ENCODE measurements at places on chromosomes 5 and 9. TPM values are rescaled to one million over a fixed set of nuclear protein-coding genes. Genes with fewer than 3 reads are reported as not detected.

Gene CERCAM
- 25.3 TPM for total RNA-seq

GRCh38 chr5:43312699-43313034 lies 545 bp downstream of the HMGCS1 start:
- H3K27me3 ChIP-seq, result no peaks in the 10 kb centered on the region
- H3K27ac ChIP-seq, result peak overlapping the region; percentile 92
- DNase-seq, result no peak
- no peaks in the 10 kb centered on the region for H3K4me1 ChIP-seq
- H3K4me3 ChIP-seq, result peak overlapping the region; percentile 68
- H3K36me3 ChIP-seq, result no peaks in the 10 kb centered on the region

GRCh38 chr9:35847792-35848572 lies 19.0 kb downstream of the TMEM8B start:
- H3K27me3 ChIP-seq, result no peaks in the 10 kb centered on the region
- no peak overlapping the region for H3K4me3 ChIP-seq
- DNase-seq, result no peak
- no peaks in the 10 kb centered on the region for H3K4me1 ChIP-seq
- no peak overlapping the region for H3K27ac ChIP-seq
- no peaks in the 10 kb centered on the region for H3K36me3 ChIP-seq

Gene DMRT3
- 1.8 TPM for total RNA-seq

Gene DBH
- total RNA-seq, result not detected

- no peaks in the 10 kb centered on the region for H3K27me3 ChIP-seq
- H3K27ac ChIP-seq, result no peak overlapping the region
- no peak overlapping the region for H3K4me3 ChIP-seq
- no peaks in the 10 kb centered on the region for H3K36me3 ChIP-seq
- no peaks in the 10 kb centered on the region for H3K4me1 ChIP-seq
These were observed 109.4 kb downstream of the CDC42SE2 start for GRCh38 chr5:131373265-131373664.

Gene JADE2
- total RNA-seq, result 87.1 TPM

DNA sequence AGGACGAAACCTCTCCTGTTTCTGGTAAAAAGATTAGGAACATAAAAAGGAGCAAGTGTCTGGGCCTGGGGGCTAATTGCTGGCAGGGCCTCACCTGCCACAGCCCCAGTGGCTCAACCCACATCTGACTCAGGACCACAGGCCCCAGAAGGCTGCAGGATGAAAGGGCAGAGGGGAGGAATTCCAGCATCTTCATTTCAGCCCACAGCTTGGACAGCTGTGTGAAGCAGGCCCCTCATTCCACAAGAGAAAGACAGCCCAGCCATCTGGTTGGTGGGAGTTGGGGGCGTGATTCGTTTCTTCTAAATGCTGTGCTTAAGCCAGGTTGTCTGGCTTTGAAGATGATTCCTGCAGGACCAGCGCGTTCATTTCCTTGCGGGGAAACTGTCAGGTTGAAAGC lies 29.1 kb downstream of the NKX2-5 start:
- DNase-seq, result no peak
- H3K36me3 ChIP-seq, result no peaks in the 10 kb centered on the region
- no peak overlapping the region for H3K4me3 ChIP-seq
- H3K27ac ChIP-seq, result no peak overlapping the region
- peaks cover 2% of the 10 kb centered on the region for H3K27me3 ChIP-seq

DNA sequence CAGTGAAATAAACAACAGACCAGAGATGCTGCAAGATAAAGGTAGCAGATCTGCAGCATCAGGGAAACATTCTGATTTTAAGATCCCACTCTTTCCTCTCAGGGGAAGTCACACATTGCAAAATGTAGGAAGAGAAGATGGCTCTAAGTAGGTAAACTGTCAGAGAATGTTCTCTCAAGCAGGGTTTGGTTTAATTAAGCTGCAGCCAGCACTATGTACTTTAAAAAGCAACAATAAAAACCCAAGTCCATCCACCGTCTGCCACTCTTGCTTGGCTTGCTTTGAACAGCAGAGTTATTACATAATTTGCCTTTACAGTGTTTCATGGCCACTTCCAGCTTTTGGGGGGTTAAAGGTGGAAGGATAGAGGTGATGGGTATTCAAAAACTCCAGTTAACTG lies 343.2 kb upstream of the DAP start:
- DNase-seq, result no peak
- no peaks in the 10 kb centered on the region for H3K36me3 ChIP-seq
- H3K4me1 ChIP-seq, result no peaks in the 10 kb centered on the region
- no peak overlapping the region for H3K27ac ChIP-seq
- H3K27me3 ChIP-seq, result no peaks in the 10 kb centered on the region

GRCh38 chr9:132708239-132708638 lies 38.0 kb downstream of the GTF3C4 start:
- H3K36me3 ChIP-seq, result no peaks in the 10 kb centered on the region
- H3K27ac ChIP-seq, result no peak overlapping the region
- no peak overlapping the region for H3K4me3 ChIP-seq

Gene ST8SIA4
- 0.80 TPM for total RNA-seq

Gene ABLIM3
- 9.0 TPM for total RNA-seq

DNA sequence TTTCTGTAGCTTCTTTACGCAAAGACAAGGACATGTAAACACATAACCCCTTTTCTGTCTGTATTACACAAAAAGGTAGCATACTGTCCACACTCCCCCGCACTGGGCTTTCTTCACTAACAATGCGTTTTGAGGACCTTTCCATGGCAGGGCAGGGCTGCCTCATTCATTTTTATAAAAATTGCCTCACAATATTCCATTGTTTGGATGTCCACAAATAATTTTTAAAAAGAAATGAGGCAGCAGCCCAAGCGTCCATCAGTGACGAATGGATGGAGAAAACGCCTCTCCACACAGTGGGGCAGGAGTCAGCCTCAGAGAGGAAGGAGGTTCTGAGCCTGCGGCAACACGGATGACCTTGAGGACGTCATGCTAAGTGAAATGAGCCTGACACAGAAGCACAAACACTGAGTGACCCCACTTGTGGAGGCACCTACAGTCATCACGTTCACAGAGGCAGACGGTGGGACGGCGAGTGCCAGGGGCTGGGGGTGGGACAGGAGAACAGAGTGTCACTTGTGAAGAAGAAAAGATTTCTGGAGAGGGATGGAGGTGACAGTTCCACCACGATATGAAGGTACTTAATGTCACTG lies 67.8 kb downstream of the RASGEF1C start:
- H3K27me3 ChIP-seq, result peaks cover 8% of the 10 kb centered on the region
- H3K4me1 ChIP-seq, result no peaks in the 10 kb centered on the region
- no peak overlapping the region for H3K4me3 ChIP-seq
- H3K36me3 ChIP-seq, result no peaks in the 10 kb centered on the region
- H3K27ac ChIP-seq, result no peak overlapping the region
- DNase-seq, result no peak

DNA sequence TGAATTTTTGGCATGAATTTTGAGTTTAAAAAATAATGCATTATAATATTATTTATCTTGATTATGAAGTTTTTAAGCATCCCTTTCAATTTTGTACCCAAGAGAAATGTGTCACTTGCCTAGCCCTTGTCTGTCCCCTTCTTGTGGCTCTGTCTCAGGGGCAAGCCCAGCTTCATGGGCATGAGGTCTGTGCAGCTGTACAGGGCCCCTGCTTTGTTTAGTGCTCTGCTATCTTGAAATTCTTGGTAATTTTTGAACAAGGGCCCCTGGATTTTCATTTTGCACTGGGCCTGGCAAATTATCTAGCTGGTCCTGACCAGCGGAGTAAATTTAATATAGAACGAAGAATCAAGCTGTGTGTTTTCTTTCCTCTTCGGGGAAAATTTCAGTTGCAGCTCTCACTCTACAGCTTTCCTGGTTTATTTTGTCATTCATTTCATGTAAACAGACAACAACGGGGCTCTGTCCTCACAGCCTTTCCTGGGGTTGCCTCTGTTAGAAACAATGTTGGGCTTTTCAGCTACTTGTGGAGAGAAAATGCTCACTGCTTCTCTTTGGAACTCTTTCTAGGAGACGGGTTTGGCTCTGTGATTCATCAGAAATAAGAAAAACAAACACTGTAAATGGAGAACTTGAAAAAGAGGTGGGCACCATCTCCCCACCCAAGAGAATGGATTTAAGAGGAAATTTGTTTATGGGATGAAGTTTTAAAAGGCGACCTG lies 41.1 kb downstream of the LIX1 start:
- H3K4me3 ChIP-seq, result no peak overlapping the region
- H3K36me3 ChIP-seq, result no peaks in the 10 kb centered on the region
- no peak overlapping the region for H3K27ac ChIP-seq
- no peaks in the 10 kb centered on the region for H3K27me3 ChIP-seq
- no peaks in the 10 kb centered on the region for H3K4me1 ChIP-seq

DNA sequence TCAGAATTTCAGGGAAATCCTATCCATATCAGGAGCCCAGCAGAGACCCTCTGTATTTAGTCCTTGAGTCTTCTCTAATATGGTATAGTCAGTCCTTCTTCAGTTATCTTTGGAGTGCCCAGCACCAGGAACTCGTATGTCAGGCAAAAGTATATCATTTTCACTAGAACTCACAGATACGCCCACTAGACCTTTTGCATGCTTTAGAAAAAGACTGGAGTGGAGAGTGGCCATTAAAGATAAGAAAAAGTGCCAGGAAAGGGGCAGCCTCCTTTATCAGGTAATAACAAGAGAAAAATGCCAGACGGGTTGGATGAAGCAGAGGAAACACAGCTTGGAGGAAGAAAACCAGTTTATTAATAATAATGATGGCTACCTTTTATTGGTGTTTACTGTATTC lies 63.5 kb downstream of the GPR21 start:
- no peak overlapping the region for H3K4me3 ChIP-seq
- H3K36me3 ChIP-seq, result no peaks in the 10 kb centered on the region
- H3K27me3 ChIP-seq, result no peaks in the 10 kb centered on the region
- H3K4me1 ChIP-seq, result no peaks in the 10 kb centered on the region
- no peak overlapping the region for H3K27ac ChIP-seq
- no peak for DNase-seq

Gene PRDM9
- 4.7 TPM for total RNA-seq

GRCh38 chr5:159836691-159837090 lies 79.6 kb upstream of the ADRA1B start:
- no peaks in the 10 kb centered on the region for H3K27me3 ChIP-seq
- H3K36me3 ChIP-seq, result no peaks in the 10 kb centered on the region
- H3K4me3 ChIP-seq, result no peak overlapping the region
- no peak for DNase-seq
- H3K4me1 ChIP-seq, result no peaks in the 10 kb centered on the region

DNA sequence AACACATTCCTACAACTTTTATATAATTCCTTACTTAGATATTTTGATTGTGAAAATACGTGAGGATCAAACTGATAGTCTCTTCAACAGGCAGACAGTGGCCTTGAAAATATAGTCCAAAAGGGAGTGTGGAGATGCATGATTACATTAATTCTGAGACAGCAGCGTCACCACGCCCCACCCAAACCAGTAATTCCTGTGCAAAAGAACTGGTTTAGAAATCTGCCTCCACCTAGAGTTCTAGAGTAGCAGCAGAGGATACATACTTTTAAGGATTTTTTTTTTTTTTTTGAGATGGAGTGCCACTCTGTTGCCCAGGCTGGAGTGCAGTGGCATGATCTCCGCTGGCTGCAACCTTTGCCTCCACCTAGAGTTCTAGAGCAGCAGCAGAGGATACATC lies 1.6 kb upstream of the TUT7 start:
- H3K36me3 ChIP-seq, result no peaks in the 10 kb centered on the region
- peak; percentile 58 for DNase-seq
- H3K27me3 ChIP-seq, result no peaks in the 10 kb centered on the region

- H3K36me3 ChIP-seq, result no peaks in the 10 kb centered on the region
- no peaks in the 10 kb centered on the region for H3K4me1 ChIP-seq
- H3K4me3 ChIP-seq, result no peak overlapping the region
- DNase-seq, result no peak
- H3K27ac ChIP-seq, result no peak overlapping the region
These were observed 12.8 kb upstream of the ZNF618 start for GRCh38 chr9:113863345-113863744.

Gene IL4
- not detected for total RNA-seq

DNA sequence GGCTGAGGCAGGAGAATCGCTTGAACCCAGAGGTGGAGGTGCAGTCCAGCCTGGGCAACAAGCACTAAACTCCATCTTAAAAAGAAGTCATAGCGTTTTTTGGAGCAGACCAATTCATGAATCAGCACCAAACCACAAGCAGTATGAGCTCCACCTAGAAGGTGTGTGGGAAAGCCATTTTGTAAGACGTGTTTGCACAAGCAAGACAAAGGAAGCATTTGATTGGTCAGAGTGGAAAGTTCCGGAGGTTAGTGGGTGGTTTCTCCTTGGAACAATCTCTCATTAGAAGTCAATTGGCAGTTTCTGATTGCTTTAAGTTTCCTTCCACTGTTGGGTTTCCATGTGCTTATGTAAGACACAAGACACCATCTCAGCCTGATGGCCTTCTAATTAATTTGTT lies 5.0 kb downstream of the SRD5A1 start:
- H3K4me3 ChIP-seq, result no peak overlapping the region
- H3K4me1 ChIP-seq, result no peaks in the 10 kb centered on the region
- no peak overlapping the region for H3K27ac ChIP-seq
- no peaks in the 10 kb centered on the region for H3K27me3 ChIP-seq

Gene IRGM
- total RNA-seq, result not detected

DNA sequence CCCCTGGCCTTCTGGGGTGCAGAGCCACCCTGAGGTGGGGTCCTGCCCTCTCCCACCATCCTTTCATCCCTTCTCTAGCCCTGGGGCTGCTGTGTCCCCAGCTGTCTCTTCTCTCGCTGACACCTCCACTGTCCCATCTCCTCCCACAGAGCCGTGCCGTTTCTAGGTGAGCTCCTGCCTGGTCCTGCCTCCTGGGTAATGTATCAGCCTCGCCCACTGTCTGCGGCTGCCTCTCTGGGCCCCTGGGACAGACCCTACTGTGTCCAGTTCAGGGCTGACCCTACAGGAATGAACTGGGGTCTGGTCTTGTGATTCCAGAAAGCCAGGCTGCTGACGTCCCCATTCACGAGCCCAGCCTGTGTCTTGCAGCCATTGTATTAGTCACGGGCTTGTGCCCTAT lies 4.1 kb downstream of the PAEP start:
- no peaks in the 10 kb centered on the region for H3K4me1 ChIP-seq
- no peak overlapping the region for H3K4me3 ChIP-seq
- no peak for DNase-seq
- H3K36me3 ChIP-seq, result no peaks in the 10 kb centered on the region
- H3K27ac ChIP-seq, result no peak overlapping the region

- DNase-seq, result no peak
- no peaks in the 10 kb centered on the region for H3K27me3 ChIP-seq
- H3K36me3 ChIP-seq, result no peaks in the 10 kb centered on the region
- H3K4me1 ChIP-seq, result peaks cover 12% of the 10 kb centered on the region
These were observed 153.5 kb upstream of the DMRT1 start for GRCh38 chr9:687994-688393.

Gene TAF1L
- total RNA-seq, result not detected

- DNase-seq, result no peak
- no peak overlapping the region for H3K27ac ChIP-seq
- H3K4me1 ChIP-seq, result no peaks in the 10 kb centered on the region
- H3K36me3 ChIP-seq, result no peaks in the 10 kb centered on the region
- no peak overlapping the region for H3K4me3 ChIP-seq
- H3K27me3 ChIP-seq, result no peaks in the 10 kb centered on the region
These were observed 4.2 kb downstream of the CCNI2 start for GRCh38 chr5:132751444-132751843.

Gene GPSM1
- 89.2 TPM for total RNA-seq

- no peak for DNase-seq
- no peaks in the 10 kb centered on the region for H3K4me1 ChIP-seq
- H3K27me3 ChIP-seq, result no peaks in the 10 kb centered on the region
- no peak overlapping the region for H3K4me3 ChIP-seq
- no peaks in the 10 kb centered on the region for H3K36me3 ChIP-seq
These were observed 82.0 kb downstream of the SIL1 start for GRCh38 chr5:139116100-139116655.

Measured in prostate gland (tissue), 2 donors.